Stimulated activated CD4-positive, alpha-beta T cell treated with anti-CD3 and anti-CD28 coated beads, Interleukin-2, amount 100 ng/mL, for 24 hours (primary cell): ENCODE measurements at places on chromosomes 5 and 9.

DNA sequence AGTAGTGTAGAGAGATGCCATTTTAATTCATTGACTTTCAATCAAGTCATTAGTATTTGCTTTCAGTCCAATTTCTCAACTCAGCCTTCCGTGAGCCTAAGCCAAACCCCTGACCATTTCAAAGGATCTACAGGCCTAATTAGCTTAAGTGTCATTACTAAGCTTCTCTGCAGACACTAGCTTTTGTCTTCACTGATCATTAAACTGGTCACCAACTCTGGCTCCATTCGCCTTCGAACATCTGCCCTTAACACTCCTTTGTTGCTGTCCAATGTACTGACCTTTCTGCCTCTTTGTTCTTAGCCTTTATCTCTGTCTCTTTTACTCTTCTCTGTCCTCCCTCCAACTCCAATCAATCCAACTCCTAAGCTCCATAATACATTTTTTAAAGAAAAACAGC is 299.3 kb downstream of the DIRAS2 start:
- DNase-seq, result no peak

- DNase-seq, result no peak
These were observed 771.2 kb upstream of the DMAC1 start for GRCh38 chr9:8570776-8571175.

- DNase-seq, result no peak
These were observed 28.2 kb downstream of the YIPF5 start for GRCh38 chr5:144142139-144142823.

DNA sequence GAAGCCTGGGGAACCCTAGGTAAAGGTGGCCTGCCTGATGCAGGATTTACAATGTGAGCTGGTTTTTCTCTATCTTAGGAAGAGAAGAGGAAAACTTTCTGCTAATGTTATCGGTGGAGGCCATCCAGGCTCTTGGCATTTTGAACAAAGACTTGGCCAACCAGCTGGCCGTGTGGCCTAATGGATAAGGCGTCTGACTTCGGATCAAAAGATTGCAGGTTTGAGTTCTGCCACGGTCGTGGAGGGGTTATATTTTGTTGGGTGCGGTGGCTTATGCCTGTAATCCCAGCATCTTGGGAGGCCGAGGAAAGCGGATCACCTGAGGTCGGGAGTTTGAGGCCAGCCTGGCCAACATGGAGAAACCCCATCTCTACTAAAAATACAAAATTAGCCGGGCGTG is 9.6 kb downstream of the C9orf152 start:
- DNase-seq, result no peak

DNA sequence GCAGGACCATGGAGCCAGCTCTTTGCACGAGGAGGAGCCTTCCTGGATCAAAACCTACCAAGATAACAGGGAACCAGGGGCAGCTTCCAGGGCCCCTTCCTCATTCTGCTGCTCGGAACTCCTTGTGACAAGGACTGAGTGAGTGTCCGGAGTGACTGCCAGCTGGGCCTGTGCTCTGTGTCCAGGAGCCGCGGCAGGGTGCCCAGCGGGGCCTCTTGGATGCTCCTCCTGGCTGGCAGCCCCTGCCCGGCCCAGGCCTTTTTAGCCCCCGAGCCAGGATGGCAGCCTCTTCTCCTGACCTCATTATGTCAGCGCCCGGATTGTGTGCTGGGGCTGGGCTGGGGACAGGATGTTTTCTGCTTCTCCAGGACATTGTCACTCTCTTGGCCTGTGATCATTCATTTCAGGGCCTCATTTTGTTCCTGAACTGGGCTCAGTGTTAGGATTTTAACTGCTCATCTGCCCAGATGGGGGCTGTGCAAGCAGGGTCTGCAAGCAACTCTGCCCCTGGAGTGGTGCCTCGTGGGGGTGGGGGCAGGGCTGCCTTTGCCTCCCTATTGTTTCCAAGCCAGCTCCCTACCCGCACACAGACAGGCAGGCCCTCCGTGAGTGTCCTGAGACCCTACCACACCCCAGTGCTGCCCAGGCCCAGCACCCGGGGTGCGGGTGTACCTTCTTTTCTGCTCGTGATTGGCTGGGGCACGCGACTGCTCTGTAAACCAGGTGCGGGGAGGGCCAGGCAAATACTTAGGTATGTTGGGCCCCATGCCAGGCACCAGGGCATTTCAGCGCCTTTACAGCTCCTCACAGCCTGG is 161.6 kb downstream of the COL23A1 start:
- no peak for DNase-seq

DNA sequence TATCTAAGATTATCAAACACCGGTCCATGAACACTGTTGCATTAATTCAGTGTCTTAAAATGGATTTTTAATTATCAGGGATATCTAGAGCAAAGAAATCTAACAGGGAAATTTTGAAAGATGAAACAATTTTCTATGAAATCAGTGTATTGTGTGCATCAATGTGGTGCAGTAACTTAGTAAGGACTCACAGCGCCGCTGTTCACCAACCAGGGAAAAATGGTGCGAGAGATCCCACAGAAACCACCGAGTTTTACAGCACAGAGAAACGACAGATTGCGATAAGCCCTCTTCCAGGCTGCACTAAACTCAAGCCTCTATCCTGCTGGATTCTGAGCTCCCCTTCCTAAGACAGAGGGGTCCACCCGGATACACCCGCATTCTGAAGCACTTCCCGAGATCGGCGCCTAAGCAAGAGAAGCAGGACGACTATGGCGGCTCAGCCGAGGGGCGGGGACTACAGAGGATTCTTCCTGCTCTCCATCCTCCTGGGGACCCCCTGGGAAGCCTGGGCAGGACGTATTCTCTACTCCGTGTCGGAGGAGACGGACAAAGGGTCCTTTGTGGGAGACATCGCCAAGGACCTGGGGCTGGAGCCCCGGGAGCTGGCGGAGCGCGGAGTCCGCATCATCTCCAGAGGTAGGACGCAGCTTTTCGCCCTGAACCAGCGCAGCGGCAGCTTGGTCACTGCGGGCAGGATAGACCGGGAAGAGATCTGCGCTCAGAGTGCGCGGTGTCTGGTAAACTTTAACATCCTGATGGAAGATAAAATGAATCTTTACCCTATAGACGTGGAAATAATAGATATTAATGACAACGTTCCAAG is at the start of gene PCDHGA7:
Gene PCDHGA7, plus strand, starts transcription at position 274 of the 826 bp plus-strand sequence. Its CDS starts 158 bp downstream, at position 432.
- DNase-seq, result no peak

GRCh38 chr5:115180165-115180709 is 10.5 kb upstream of the TRIM36 start:
- DNase-seq, result peak; percentile 33

- DNase-seq, result no peak
These were observed 4.4 kb downstream of the S1PR3 start for GRCh38 chr9:88995627-88996026.
